ENCODE measurements at places on chromosomes 5 and 9. TPM values are rescaled to one million over a fixed set of nuclear protein-coding genes. Genes with fewer than 3 reads are reported as not detected.
A peak's percentile ranks its signal among the peaks of the same experiment; 100 is the strongest.

The PCDHGB2 gene
- polyA plus RNA-seq, result 1.9 TPM

The LHX3 gene
- not detected for polyA plus RNA-seq

The NAIF1 gene
- 9.0 TPM for polyA plus RNA-seq

The LURAP1L gene
- 10.8 TPM for polyA plus RNA-seq

The SMIM33 gene
- not detected for polyA plus RNA-seq

DNA sequence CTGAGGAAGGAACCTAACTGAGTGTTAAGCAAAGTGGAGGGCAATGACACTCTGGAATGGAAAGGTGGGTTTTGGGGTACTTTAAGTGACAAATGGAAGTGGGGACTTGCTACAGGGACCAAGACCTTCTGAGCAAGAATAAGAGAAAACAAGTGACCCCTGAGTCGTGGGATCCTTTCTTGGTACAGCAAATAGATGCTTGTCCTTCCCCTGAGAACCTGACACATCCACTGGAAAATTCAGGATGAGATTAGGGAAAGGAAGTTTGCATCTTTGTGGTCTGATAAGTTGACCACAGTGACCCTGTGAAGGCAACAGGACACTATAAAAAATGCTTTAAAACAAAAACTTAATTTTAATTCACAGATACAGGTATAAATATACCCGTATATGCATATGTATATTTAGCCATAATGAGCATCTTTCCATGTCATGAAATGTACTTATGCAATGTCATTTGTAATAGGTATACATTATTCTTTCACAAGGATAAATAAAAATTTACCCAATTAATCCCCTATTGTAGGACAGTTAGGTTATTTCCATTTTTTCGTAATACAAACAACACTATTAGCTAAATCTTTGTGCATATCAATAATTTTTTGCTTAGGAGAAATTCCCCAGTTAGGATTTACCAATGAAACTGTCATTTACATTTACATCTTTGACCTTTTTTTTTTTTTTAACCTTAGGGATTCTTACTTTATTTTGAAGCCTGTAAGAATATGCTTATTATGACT lies 2.0 kb upstream of the IRF1 start:
- peak; percentile 8 for DNase-seq

DNA sequence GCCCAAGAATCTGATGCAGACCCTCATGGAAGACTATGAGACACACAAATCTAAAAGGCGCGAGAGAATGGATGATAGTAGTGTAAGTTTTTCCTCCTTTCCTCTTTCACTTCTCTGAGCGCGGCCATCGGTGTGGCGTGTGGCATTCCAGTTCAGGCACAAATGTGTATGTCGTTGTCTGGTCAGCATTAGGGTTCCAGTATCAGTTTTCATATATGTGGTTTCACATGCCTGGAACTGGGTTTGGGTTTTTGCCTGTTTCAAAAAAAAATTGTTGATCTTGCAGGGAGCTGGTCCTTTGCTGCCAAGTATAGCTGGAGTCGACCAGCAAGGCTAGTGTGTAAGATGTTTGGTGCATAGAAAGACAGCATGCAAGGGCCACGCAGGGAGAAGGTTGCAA lies 51.5 kb downstream of the C9orf152 start:
- DNase-seq, result no peak

DNA sequence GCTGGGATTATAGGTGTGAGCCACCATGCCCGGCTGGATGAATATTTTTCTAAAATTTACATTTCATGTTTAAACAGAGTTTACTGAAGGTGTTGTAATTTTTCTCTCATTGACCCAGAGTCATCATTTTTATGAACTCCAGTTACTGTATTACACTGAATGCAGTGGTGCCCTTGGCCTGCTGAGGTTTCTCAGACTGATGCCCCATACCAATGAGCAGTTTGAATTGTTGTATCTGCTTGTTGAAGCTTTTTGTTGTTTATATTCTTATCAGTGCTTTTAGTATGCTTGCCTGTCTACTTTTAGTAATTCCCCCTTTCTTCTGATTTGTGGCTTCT lies 29.9 kb downstream of the NFX1 start:
- DNase-seq, result no peak

GRCh38 chr5:549229-549628 lies 25.0 kb upstream of the SLC9A3 start:
- DNase-seq, result no peak

DNA sequence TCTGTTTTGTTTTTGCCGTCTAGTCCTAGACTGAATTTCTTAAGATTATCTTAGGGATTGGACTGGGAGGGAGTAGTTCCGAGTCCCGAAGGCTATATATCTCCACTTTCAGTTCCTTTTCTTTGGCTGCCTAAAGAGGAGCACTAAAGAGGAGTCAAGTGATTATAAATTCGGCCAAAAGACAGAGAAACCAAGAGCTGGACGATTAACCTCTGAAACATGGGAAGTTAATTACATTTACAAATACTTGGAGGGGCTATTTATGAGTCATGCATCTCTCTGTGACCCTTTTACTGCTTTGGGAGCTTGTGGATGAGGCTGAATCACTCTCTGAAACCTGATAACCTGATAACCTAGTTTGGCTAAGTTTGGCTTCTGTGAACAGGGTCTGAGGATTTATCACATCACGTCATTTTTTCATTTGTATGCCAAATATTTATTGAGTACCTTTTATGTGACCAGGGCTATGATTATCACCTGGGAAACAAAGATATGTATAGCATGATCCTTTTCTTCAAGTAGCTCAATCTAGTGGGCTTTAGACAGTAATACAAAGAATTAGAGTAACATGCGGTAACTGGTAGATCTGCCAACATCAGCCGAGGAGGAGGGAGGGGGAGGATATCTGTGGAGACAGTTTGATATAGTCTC lies 180.9 kb downstream of the CD180 start:
- no peak for DNase-seq

DNA sequence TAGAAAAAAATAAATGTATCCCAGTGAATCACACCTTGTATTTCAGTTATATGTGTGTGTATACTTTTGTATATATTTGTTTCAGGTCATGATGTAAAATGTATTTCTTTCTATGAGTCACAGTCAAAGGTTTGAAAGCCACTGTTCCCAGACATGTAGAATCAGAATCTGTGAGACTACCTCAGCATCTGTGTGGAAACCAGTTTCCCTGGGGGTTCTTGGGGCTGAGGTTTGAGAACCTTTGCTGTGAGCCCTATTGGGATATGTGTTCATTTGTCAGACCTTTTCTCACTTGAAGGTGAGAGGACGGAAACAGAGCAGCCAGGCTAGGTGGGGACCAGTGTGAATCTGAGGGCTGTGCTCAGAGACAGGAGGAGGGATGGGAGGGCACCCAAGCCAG lies 78.7 kb upstream of the SAP30L start:
- no peak for DNase-seq

GRCh38 chr5:175448276-175448675 lies 4.3 kb upstream of the DRD1 start:
- no peak for DNase-seq

DNA sequence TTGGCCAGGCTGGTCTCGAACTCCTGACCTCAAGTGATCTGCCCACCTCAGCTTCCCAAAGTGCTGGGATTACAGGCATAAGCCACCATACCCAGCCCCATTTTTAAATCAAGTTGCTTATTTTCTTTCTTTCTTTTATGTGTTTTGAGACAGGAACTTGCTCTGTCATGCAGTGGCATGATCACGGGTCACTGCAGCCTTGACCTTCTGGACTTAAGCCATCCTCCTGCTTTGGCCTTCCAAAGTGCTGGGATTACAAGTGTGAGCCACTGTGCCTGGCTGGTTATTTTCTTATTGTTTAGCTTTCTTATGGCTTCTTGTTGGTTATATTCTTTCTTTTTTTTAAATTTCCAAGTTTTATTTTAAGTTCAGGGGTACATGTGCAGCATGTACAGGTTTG lies 79.7 kb upstream of the C5orf63 start:
- DNase-seq, result no peak

DNA sequence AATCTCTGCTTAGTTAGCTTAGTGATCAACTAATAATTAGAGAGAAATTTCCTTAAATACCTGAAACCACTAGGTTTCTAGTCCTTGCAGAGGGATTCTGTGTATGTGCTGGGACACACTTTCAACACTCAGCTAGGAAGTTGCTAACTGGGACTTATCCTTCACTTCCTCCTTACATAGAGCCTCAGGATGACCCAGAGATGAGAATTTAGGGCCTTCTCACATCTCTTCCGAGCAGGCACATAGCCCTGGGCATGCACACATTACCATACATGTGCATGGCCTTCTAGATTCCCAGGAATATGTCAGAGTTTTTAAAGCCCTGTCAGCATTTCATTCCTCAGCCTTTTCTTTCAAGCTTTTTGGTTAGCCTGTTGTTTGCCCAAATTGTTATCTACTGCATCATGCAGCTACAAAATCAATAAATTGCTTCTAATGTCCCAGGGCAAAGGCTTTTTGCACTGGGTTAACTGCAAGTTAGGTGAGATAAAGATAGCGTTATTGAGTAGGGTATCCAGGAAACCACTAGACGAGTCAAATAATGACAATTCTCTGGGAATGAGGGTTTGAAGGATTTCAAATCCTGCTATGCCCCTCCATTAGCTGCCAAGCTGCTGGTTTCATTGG lies 22.0 kb upstream of the CDK20 start:
- DNase-seq, result no peak

DNA sequence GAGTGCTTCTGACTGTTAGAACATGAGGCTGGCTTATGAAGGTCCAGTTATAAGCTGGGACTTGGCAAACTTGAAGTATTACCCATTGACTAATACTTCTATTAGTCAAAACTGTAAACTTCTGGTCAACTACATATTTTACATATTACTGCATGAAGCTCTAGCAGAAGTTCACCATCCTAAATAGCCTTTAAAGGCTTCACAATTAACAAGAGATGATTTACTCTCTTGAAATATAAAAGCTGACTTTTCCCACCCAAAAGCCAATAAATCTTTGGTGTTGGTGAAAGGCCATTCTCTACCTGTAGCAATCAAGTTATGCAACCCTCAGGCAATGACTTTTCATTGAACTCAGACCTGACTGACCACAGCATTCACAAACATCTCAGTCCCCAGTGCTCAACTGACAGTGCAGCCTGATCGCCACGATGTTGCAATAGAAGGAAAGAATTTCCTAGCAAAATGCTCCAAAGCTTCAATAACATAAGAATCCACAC lies 345.6 kb downstream of the EBF1 start:
- no peak for DNase-seq

GRCh38 chr5:112275671-112276070 lies 143.4 kb downstream of the EPB41L4A start:
- no peak for DNase-seq

DNA sequence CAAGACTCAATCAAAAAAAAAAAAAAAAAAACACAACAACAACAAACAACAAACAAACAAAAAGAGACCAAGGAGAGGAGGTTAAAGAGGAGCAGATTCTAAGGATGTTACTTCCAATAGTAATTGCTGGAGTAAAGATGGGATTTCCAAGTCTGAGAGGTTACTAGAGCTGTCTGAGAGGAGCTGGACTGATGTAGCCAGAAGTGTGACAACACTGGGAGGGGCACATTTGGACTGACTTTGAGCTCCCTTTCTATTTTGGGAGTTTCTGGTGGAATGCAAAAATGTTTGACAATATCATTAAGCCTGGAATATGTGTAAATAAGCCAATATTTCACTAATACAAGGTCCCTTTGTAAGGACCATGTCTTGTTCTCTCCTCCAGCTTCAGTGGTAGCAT lies 25.3 kb upstream of the PANK3 start:
- DNase-seq, result no peak

DNA sequence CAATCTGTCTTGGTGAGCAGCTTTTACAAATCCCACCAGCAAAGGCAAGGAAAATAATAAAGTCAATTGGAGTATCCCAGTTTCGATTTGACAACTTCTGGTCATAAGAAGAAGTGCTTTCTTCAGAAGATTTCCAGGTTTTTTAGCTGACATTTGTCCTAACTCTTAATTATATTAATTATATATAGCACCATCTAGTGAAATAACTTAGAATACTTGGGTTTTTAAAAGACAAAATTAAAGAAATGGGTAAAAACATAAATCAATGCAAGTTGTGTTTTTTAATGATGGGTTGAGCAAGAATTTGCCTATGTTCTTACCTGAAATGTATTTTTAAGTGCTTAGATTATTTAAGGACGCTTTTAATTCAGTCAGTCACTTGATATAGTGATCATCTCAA lies 421.8 kb downstream of the ACTL7B start:
- DNase-seq, result no peak
